Kidney (tissue), 22 donors: ENCODE measurements at places on chromosomes 5 and 9.
A peak's percentile ranks its signal among the peaks of the same experiment; 100 is the strongest.

DNA sequence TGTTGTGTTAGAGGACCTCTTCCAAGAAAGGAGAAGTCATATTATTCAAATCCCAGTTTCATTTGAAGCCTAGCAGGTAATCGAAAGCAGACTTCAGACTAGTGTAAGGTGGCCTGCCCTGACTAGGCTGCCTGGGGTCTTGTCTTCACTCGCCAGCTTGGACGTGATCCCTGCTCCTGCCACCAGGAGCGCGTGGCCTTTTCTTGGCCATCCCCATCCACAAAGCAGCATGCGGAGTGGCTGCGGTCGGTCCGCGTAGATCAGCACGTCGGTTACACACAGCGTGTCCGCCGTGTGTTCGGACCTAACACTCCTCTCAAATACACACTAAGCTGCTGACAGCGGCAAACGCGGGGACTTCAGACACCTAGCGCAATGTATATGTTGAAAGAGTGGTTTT, 37.3 kb downstream of the CFAP77 start:
- H3K4me3 ChIP-seq, result no peak overlapping the region
- no peaks in the 10 kb centered on the region for H3K4me1 ChIP-seq
- H3K27ac ChIP-seq, result no peak overlapping the region
- H3K36me3 ChIP-seq, result no peaks in the 10 kb centered on the region
- DNase-seq, result no peak

- H3K4me1 ChIP-seq, result no peaks in the 10 kb centered on the region
- no peak overlapping the region for H3K27ac ChIP-seq
- no peak for DNase-seq
- no peaks in the 10 kb centered on the region for H3K36me3 ChIP-seq
Observed at GRCh38 chr9:108108280-108108851, 618.8 kb upstream of the KLF4 start.

GRCh38 chr5:31638748-31639418, at the start of gene PDZD2:
Gene PDZD2, plus strand, starts transcription at chr5:31639131.
- no peak within 1 kb of the TSS for H3K27ac ChIP-seq
- H3K4me3 ChIP-seq, result peak within 1 kb of the TSS; percentile 60
- no peaks in the 10 kb centered on the region for H3K4me1 ChIP-seq

DNA sequence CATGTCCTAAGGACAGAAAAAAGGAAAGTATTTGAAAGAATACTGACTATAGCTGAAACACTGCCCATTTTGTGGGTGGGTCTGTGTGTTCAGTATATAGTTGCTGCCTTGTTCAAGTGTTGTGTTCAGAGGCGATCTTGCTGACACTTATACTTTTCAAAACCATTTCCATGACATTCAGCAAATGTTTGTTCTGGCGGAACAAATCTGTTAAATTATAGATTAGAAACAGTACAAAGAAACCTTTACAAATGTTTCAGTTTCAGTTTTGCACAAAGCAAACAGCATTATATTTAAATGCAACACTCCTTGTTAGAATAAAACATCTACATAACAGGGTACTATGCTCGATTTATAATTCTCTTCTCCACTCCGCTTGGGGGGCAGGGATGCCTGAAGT, 2276.3 kb downstream of the MAT2B start:
- H3K27me3 ChIP-seq, result no peaks in the 10 kb centered on the region
- no peaks in the 10 kb centered on the region for H3K36me3 ChIP-seq
- H3K27ac ChIP-seq, result no peak overlapping the region
- no peaks in the 10 kb centered on the region for H3K4me1 ChIP-seq

DNA sequence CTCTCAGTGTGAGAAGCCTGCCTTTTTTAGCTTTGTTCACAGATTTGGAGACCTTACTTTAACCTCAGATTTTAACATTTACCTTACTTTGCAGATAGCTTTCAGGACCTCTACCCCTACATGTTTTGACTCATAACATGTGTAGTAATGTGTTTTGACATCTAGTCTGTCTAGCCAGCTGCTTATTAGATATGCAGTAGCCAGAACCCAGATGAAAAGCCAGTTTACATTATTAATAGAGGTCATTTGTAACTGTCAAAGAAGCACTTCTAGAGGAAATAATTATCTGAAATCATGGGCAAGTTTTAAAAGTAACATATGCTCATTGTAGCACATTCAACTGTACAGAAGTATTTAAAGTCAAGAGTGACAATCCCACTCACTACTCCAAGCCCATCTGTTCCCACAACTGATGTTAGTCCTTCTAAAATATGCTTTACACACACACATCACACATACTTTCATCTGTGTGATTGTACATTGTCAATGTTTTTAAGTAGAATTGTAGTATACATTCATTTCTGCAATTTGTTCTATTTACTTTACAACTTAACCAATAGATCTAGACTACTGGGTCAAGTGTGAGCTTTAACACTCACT, 71.8 kb upstream of the NIPAL4 start:
- H3K4me1 ChIP-seq, result no peaks in the 10 kb centered on the region
- DNase-seq, result no peak
- no peak overlapping the region for H3K27ac ChIP-seq
- no peak overlapping the region for H3K4me3 ChIP-seq
- no peaks in the 10 kb centered on the region for H3K27me3 ChIP-seq
